ENCODE measurements at places on chromosomes 4 and X.

DNA sequence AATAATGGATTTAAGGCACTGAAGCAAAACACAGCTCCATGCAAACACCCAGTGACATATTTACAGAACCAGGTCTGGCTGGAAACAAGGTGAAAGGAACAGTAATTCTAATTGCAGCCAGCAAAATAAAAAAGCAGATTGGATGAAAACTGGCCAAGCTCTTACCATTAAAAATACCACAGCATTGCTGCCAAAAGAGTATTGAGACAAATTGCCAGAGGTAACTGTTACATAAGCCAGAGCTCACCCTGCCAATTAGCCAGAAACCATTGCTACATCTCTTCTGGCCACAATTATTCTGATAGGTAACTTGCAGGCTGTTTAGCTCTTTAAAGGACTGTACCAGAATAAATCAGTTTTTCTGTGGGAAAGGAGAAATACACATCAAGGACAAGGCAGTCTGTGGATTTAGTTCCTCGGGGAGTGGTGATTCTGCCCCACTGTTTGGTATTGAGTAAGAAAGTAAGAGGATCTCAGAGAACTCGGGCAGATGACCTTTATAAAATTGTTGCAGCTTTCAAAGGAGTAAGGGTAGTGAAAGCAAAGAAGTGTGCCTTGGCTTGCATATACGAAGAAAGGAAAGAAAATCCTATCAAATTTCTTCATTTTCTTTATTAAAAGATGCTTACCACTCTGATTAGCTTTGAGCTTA, 369.5 kb downstream of the PPP3CA start:
- DNase-seq = no peak

DNA sequence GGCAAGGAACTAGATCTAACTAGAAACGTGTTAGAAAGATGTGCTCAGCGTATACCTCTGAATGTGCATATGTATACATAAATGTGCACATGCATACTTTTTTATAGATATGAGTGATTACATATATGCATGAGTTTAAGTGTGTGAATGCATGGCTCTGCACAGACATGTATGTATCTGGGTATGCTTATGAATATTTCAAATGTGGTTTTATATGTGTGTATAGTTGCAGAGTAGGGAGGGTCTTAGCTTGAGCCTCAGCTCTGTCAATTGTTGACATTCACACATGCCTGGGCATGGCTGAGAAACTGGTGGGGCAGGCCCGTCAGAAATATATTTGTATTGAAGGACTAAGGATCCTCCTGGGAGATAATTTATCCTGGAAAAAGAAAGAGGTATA, 31.1 kb downstream of the RAP2C start:
- DNase-seq = no peak

DNA sequence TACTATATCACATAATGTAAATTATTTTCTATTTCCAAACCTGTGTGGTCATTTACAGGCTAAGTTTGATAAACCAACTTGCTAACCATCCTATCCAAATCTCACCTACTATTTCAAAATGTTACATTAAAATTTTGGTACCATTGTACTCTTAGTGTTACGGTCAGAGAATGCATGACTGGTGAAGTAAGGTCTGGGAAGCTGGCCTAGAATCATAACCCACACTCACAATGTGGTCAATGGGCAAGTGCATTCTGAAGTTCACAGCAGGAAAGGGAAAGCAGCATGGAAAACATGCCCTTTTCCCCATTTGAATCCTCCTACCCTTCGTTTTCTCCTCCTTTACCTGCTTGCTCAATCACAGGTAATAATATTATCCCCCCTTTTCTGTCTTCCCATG, 54.4 kb downstream of the PPP3CA start:
- peak; percentile 34 for DNase-seq

GRCh38 chr4:164154416-164154815, 599.5 kb upstream of the SMIM31 start:
- DNase-seq = no peak

DNA sequence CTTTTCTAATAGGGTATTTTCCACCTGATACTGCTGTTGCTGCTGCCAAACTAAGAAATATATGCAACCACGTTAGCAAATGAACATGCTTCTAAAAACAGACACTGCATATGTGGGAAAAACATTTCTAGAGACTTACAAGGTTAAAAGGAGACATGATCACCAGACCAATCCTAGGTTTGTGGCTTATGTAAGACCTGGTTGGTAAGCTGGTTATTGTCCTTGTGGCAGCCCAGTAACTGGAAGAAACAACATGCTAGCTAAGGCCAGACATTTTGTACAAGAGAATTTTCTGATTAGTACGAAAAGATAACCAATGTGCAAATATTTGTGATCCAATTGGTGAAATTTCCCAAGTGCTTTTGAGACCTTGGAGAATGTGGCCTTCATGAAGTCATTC, 112.0 kb downstream of the AFF2 start:
- DNase-seq = no peak

- peak; percentile 80 for DNase-seq
These were observed 17.1 kb upstream of the ARHGAP10 start for GRCh38 chr4:147714575-147715401.

DNA sequence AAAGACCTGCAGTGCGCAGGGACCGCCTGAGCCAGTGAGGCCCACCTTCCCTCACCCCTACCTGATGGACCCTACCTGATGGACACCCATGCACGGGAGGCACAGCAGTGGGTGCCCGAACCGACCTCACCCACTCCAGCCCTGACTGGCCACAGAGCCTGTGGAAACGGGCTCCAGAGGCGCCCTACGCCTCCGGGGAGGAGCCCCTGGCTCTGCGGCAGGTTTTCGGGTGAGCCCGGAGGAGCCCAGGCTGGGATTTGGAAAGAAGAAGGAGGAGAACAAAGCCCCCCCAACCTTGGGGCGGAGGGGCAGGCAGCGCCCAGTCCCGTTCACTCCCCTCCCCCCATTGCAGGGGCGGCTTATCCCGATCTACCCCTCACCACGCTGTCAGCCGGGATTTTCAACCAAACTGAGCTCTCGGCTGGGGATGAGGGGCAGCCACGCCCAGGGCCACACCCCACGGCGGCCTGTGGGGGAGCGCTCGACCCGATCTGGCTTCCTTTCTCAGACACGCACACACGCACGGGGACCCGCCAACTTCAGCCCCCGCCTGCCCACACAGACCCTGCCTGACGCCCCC, 675 bp downstream of the L1CAM start:
- no peak for DNase-seq

GRCh38 chr4:41787931-41788330, 39.4 kb upstream of the PHOX2B start:
- no peak for DNase-seq

DNA sequence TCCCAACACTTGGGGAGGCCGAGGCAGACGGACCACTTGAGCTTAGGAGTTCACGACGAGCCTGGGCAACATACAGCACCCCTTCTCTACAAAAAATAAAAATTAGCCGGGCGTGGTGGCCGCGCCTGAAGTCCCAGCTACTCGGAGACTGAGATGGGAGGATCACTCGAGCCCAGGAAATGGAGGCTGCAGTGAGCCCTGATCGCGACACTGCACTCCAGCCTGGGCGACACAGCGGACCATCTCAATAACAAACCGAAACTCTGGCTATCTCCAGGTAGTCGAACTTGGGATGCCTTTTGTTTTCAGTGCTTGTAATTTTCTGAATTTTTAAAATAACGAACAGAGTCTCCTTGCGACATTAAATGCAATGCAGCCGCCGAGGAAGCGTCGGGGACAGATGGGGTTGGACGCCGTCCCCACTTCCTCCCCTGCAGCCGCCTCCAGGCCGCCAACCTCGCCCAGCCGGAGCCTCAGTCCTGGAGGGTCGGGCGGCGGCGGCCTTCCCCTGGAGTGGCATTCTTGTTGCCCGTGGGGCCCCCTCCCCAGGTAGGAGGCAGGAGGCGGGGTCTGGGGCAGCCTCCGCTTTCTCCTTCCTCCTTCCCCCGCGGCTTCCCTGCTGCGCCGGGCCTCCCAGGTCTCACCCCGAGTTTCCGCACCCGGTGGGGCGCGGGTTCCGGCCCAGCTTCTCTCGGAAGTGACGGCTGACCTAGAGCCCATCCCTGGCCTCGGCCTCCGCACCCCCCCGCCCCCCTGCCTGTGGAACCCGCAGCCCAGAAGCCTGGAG, 14.6 kb downstream of the HMX1 start:
- DNase-seq = no peak

- no peak for DNase-seq
These were observed 52.4 kb downstream of the SEPTIN11 start for GRCh38 chr4:77001907-77002306.

GRCh38 chrX:48465336-48465933, 4.6 kb downstream of the SLC38A5 start:
- DNase-seq = peak; percentile 80

DNA sequence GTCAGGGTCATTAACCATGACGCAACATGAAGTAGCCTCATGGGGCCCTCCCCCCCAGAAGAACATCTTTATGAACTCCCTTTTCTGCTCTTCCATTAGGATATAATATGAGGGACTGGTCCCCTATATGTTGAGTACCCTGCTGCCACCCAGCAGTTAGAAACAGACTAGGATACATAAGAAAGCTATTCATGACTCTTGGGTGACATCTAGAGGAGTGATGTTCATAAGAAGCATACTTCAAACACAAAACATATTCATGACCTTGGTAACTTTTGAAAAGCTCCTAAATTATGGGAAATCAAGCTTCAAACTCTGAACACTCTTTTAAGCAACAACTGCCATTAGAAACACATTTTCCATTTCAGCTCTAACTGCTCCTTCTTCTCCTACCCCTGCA, 155.2 kb upstream of the SPIN4 start:
- DNase-seq = no peak

- no peak for DNase-seq
These were observed 75.6 kb upstream of the FAM9C start for GRCh38 chrX:13120017-13120416.

DNA sequence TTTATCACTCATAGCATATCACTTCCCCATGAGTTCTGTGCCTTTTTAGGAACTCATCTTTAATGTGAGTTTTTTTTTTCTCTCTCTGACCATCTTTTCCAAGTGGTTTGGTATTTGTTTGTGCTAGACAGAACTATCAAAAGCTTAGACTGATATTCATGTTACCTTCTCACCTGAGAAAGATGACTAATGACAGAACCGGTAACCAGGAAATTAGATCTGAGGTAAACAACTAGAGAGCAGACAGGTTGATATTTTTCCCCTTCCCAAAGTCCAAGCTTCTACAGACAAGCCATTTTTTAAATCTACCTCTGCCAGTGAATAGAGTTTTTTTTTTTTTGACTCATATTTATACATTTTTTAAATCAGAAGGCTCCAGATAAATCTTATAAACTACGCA, 17.0 kb upstream of the SRD5A3 start:
- no peak for DNase-seq

DNA sequence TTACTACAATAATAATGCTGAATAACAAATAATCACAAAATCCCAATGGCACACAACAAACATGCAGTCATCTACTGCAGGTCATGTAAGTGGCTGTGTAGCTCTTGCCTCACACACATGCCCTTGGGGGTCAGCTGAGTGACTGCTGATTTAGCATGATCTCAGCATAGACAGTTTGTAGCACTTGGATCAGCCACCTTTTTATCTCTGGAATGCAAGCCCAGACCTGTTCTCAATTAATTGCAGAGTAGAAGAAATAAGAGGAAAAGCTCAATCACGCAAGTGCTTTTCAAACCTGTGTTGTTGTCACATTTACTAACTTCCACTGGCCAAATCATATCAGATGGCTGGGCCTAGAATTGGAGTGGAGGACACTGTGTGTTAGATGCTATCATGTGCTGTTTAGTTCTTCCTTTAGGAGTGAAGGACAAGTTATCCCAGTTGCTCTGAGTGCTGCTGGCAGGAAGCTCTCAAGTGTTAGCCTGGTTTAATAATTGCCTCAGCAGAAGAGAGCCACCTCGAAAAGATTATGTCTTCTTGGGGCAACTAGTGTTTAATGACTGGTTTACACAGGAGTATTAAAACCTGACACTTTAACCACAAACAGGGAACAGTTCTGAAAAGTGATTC, 128.3 kb upstream of the EPHA5 start:
- no peak for DNase-seq

DNA sequence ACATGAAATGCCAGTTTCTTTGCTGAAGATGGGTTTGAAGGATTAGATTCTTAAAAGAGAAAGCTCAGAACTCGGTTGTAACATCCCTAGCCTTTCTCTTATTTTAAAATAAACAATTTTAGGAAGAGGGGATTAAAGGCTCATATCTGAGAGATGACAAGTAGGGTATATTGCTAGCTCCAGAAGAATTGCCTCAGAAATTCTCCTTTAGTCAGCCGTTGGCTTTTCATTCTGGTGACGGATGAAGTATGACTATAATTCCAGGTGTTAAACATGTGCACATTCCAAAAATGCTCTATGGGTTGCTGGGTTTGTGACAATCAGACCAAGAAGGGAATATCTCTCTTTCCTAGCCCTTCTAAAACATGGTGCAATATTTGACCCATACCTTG, 17.8 kb downstream of the DKK2 start:
- DNase-seq = no peak

- no peak for DNase-seq
These were observed 54.4 kb downstream of the STOX2 start for GRCh38 chr4:183959319-183960045.

DNA sequence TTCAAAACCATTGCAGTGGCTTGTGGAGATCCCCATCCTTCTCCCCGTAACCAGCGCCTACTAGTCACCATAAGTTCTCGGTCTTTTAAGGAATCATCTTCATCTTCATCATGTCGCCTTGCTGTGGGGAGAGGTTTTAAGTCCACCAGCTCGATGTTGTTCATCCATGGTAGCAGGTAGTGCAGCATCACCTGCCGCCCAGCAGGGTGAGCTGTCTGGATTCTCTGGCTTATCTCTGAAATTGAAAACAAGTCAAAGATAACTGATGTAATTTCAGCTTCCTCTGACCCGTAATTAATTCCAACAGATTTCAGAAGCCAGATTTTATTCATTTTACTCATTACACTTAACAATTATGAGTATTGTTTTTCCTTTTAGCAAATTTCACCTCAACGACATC, 67.4 kb downstream of the ZAR1 start:
- no peak for DNase-seq

GRCh38 chr4:21001490-21001889, 301.2 kb downstream of the PACRGL start:
- DNase-seq = no peak

DNA sequence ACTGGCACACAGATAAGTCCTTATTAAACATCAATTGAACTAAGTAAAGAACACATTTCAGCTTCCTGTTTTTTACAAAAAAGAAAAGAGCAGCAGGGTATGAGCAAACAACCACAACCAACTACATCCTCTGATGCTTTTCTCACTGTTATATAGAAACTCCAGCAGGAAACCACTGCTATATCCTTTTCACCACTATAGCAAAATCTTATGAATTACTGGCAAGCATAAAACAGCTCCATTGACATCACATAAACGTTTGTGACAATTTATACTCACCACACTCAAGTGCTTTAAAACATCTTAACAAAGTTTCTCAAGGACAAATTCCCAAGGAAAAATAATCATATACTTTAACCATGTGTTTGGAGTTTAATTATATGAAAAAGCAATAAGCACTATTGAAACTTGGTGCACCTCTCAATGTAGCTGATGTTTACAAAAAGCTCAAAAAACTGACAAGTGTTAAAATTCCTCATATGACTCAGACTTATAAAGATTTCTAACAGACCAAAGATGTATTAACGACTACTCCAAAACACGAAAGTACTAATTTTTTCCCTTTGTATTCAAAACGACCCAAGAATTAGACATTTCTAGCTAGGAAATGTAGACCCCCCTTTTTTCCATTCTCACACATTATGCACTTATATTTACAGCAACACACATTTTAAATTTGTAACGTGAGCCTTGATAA, 12.9 kb downstream of the GPRIN3 start:
- no peak for DNase-seq
